ENCODE measurements at places on chromosomes 16 and 17.
A peak's percentile ranks its signal among the peaks of the same experiment; 100 is the strongest.

DNA sequence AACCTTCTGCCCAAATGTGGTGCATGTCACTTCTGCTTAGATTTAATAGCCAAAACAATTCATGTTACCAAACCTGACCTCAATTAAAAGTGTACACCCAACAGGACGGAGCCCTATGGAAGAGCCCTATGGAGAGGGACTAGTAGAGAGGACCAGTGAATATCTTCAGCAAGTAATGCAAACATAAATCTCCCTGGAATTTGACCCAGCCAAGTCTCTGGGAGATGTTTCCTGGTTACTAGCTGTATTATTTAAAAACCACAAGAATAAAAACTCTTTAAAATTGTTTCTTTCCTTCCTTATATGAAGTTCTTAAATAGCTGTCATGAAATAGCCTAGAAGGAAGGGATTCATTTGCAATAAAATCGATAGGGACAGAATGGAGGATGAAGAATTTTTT lies 255.8 kb downstream of the CDH11 start:
- no peak for DNase-seq

DNA sequence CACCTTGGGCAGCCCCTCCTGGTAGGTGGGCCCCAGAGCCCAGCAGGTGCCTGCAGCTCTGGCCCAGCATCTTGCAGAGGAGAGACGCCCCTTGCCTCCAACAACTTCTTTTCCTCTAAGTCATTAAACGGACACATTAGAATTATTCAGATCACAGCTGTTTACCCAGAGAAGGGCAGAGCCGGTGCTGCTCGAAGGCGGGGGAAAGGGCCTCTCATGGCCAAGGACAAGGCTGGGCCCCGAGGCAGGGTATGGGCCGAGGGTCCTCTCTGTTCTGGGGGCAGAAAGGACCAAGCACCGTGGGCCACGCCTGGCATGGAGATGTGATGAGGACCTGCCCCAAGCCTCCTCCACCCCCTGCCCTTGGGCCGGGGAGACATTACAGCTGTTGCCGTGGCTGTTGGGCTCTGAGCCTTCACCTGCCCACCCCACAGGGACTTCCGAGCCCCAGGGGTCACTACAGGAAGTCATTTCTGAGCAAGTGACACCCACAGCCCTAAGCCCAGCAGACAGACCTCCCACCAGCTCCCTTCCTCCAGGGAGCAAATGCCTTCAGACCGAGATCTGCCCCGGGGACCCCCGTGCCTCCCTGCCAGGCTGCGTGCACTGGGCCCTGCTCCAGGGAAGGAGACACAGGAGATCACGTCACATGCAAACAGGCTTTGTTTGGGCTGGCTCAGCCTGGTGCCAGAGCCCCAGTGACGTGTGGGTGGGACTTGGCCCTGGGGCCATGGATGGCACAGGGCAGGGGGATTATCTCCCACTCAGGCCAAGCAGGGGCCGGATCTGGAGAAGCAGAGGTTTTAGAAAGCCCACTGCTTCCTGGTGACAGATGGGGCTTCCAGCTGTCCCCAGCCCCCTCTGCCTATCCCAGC lies 699 bp upstream of the PVALEF start:
- no peak for DNase-seq

DNA sequence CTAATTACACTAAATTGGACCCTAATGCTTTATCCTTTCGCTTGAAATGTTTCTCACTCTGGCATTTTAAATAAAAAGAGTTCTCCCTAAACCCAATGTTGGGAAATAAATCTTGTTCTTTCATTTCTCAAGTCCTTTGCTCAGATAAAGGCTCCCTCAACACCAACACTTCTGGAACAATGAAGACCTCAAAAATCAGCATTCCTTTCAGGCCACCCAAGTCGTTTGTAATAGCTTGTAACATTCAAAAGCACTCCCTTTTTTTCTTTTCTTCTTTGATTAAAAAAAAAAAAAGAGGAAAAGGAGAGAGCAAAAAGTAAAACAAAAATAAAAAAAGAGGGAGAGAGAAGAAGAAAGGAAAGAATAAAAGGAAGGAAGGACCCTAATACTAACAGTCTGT lies 23.3 kb upstream of the FOXJ1 start:
- DNase-seq = no peak

DNA sequence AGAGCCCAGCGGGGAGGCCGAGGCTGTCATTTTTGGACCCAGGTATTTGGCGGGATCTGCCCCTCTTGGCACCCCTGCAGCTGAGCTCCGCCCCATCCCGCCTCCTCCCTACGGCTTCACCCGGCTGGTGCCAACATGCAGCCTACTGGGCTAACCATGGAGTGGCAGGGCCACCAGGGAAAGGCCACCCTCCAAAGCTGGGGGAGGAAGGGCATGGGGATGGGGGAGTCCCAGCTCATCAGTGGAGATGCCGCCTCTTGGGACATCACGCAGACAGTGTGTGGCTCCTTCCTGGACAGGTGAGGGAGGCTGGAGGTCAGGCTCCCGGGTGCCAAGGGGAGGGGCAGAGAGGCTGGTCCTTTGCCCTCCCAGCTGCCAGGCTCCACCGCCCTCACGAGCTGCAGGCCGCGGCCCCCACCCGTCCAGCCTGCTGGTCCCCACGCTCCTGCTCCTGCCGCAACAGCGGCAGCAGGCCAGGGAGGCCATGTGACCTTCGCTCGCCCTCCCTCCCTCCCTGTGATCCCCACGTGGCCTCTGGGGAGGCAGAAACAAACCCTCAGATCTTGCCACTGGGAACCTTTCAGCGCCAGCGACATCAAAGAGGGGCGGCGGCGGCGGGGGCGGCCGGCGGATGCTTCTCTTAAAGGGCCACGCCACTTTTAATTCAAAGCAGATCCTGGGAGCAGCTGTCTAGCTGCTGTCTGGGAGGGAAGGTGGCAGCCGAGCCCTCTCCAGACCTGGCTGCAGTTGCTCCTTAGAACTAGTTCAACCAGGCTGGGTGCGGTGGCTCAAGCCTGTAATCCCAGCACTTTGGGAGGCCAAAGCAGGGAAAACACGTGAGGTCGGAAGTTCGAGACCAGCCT lies 6.8 kb upstream of the NOTUM start:
- DNase-seq = peak; percentile 70

DNA sequence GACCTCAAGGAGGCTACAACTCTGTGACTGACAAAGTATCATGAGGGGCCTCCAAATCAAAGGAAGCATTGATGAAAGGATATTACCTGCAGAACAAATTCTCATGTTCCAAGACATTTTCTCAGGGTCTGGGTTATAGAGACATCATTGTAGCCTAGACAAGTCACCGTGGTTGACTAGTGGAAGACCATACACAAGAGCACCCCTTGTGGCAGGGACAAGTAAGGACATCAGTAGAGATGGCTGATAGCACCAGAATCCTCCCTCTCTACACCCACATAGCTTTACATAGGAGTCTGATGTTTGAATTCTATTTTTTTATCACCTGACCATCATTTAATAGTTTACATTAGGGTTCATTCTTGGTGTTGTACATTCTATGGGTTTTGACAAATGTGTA lies 32.5 kb upstream of the CDH8 start:
- no peak for DNase-seq

DNA sequence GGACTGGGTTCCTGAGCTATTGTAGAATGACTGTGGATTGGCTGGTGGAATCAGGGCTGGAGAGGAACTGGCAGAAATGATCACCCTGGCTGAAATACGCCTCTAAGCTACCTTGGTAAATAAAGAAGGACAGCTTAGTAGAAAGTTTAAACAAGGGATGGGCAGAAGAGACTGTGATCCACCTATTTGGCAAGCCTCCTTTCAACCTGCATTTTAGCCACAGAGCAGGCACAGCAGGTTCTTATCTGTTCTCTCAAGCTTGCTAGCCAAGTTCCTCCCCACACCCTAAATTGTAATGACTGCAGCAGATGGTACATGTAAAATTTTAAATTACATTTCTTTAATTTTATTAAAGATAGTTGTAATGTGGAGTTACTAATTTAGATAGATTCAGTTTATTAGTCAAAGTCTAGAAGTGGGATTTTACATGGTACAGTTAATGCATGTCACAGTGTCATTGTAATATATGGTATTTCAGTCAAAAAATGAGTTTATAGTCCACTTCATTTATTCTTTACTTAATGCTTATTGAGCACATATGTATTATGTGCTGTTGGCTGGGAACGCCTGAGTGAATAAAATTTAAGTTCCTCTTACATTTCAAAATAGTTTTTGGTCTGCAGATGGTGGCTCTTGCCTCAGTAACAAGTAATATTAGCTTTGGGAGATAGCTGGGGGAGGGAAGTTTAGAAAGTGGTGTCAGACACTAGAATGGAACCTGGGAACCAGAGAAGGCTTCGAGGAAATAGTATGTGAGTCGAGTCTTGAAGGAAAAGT lies 11.2 kb downstream of the EPN2 start:
- DNase-seq = no peak

DNA sequence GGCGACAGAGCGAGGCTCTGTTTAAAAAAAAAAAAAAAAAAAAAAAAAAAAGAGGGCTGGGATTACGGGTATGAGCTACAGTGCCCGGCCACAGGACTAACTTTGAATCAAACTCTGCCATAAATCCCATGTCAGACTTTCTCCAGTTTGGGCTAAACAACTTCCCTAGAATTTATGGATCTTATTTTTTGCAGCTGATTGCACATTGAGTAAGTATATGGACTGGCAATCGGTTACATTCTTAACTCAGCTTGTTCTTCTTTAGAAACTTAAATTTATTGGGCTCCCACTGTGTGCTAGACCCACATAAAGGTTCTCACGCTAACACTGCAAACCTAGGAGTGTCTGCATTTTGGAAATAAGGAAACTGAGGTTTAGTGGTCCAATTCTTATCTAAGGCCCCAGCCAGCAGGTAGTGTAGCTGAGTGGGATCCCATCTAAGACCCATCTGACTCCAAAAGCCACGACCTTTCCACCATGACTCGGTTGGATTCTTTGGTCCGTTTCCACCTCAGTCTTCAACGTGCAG lies 718 bp upstream of the CBFB start:
- no peak for DNase-seq

GRCh38 chr17:32917081-32917480 lies 10.9 kb upstream of the TMEM98 start:
- DNase-seq = no peak

GRCh38 chr16:83804366-83804765 lies 3.4 kb upstream of the HSBP1 start:
- DNase-seq = no peak

GRCh38 chr16:78900966-78901365 lies 699.6 kb downstream of the MAF start:
- DNase-seq = no peak

- no peak for DNase-seq
Measured at GRCh38 chr17:10357768-10358167, 15.0 kb downstream of the MYH13 start.

DNA sequence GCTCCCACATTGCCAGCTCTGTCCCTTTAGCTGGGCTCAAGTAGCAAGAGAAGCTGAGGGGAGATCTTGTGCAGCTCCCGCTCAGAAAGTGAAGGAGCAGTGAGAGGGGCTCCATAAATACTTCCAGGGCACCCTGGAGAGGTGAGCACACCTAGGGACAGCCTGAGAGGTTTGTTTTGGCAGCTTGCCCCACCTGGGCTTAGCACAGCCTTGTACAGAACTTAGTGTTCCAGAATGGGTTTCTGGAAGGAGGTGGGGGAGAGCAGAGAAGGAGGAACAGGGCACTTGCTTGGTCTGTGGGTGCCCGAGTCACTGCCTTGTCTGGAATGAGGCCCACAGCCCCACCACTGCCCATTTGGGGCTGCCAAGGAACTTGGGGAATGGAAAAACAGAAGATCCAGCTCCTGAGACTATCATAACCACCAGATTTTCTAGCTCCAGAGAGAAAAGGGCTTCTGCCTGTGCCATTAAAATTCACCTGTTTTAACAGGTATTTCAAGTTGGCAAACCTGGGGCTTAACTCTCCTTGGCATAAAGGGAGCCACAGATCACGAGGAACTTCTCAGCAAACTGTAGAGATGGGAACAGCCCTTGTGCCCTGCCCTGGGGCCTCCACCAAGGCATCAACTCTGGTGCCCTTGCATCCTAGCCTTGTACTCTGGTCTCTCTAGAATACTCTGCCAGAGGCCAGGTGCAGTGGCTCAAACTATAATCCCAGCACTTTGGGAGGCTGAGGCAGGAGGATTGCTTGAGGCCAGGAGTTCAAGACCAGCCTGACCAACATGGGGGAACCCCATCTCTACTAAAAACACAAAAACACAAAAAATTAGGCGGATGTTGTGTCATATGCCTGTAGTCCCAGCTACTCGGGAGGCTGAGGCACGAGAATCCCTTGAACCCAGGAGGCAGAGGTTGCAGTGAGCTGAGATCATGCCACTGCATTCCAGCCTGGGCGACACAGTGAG lies 1.9 kb downstream of the PRR15L start:
- DNase-seq = peak; percentile 39

- DNase-seq = no peak
Measured at GRCh38 chr17:34261568-34262337, 6.7 kb downstream of the CCL2 start.

Data from NCI-H1436 (cell line).